ENCODE measurements at places on chromosomes 4 and X.

DNA sequence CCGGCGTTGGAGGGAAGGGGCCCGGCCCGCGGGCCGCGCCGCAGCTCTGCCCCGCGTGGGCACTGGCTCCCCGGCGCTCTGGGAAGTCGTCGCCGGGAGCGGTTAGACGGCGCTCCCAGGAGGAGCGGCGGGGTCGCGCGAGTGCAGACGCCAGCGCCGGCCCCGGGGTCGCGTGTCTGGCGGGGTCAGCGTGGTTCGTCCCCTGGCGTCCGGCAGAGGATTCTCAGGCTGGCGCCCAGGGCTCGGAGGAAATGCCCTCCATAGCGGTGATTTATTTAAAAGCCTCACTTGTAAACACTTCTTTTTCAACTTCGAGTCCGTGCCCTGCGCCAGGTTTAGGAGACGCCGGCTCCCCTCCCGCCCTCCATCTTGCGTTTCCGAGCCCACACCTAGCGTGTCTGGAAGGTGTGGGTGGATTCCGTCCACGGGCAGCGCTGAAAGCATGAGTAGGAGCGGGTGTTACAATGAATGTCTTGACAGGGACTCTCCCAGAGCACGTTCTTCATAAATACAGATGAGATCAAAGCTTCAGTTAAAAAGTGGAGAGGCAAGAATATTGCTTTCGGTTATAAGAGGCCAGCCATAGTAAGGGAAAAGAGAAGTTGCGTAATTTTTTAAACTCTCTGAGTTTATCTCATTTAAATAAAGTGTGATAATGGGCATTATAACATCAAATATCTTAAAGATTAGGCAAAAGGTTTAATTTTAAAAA is 692 bp downstream of the FAM241A start:
- peak; percentile 80 for DNase-seq

- DNase-seq = no peak
These were observed 88.5 kb upstream of the NOCT start for GRCh38 chr4:138927072-138927471.

DNA sequence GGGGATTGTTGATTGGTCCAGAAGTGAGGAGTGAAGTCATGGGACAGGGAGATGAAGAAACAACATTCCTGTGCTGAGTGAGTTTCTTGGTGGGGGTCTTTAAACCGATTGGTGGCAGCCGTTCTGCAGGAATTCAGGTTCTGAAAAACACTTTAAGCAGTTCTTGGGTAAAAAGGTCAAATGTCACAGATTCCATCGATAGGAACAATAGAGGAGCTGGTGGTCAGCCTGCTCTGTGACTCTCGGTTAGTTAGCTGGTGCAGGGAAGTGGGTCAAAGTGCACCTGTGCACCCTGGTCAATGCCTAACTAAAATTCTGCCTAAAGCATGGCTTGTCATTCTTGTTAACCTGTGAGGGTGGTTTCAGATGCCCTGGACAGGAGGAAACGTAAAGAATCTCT is 34.6 kb upstream of the MGST2 start:
- no peak for DNase-seq

DNA sequence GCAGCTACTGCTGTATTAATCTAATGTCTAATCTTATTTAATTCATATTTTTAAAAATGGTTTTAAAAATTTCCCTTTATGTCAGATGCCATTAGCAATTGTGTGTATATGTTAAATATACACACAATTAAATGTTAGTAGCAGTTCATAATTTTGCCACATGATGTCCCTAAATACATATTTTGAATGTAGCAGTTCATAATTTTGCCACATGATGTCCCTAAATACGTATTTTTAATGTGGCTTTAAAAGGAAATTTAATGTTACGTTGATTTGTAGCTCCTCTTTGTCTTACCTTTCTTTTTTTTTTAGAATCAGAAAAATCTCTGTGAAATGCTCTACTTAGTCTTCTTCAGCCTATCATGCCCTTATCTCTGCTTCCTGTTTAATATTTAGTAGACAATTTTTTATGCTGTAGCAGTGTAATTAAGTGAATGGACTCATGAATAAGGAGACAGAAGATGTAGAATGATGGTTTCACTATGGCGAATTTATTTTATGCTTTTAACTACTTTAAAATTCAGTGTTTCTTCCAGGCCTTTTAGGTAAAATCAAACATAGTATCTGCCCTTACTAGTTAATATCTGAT is 26.1 kb downstream of the RBM46 start:
- peak; percentile 67 for DNase-seq

DNA sequence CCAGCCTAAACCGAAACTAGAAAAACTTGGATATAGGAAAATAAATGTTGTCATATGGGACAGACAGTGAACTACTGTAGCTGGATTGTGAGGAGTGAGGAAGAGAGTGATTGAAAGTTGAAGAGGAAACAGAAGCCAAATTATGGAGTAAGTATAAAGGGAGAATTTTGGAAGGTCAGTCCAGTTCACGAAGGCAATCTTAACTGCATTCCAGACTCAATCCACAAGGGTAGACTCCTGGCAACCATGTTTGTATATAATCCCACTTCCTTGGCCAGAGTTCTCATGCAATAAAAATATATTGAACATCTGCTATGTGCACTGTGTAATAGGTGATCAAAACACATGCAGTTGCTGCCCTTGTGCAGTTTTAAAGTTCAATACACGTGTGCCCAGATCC is 58.6 kb upstream of the CAMK2D start:
- DNase-seq = no peak

DNA sequence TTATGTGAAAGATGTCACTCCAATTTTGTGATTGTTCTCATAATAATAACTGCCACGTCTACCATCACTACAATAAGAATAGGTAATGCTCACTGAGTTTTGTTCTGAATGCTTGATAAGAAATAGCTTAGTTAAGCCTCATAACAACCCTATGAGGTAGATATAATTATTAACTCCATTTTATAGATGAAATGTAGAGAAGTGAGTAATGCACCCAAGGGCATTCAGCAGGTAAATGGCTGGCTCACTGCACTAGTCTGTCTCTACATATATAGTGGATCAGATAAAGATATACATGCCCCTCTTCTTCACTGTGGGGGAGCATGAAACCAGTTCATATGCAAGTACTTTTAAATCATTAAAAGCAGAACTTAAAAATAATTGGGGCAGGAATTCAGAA is 65.8 kb upstream of the SLC4A4 start:
- DNase-seq = no peak

DNA sequence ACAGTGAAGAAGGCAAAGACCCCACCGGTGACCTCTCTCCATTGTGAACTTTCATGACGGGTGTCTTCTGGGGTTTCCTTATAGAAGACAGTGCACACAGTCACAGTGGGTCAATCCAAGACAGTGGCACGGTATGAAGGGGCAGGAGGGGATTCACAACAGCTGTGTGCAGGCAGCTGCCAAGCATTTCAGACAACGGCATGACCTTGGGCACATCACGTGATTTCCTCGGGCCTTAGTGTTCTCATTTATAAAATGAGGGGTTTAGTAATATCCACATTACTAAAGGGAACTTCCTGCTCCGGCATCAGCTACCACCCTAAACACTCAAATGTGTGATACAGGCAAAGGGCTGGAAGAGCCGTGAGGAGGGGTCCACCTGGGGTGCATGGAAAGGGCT is 42.9 kb downstream of the RBM47 start:
- DNase-seq = peak; percentile 95

GRCh38 chrX:36867143-36867542 is 141.0 kb upstream of the FAM47C start:
- DNase-seq = peak; percentile 30

DNA sequence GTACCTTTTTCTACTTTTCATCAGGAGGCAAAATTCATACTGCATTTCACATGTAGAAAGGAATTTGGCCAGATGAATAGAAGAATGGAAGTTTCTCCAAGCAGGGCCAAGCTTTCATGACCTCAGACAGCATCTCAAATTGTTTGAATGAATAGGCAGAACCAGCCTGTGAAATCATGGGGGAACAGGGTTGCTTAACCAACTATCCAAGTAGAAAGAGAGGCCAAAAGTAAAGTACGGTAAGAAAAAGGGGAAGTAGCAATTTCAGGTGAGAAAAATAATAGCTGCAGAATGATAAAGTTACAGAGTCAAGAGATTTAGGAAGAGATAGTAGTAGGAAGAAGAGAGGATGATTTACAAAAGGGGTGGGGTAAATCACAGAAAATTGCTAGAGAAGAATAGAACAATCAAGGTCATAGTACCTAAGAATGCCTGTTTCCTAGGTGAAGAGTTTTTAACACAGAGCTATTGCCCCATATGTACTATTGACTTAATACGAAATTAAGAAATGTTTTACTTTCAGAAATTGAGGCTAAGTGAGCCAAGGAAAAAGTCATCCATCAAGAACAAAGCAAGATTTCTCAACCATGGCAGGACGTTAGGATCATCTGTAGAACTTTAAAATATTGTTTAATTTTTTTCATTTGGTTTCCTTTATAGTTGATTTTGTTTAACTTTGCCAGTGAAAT is 177.1 kb upstream of the TET2 start:
- no peak for DNase-seq

GRCh38 chr4:100945789-100946188 is 401.5 kb downstream of the PPP3CA start:
- no peak for DNase-seq

GRCh38 chr4:3291969-3292570 is 751 bp upstream of the RGS12 start:
- DNase-seq = peak; percentile 68

- DNase-seq = no peak
These were observed 10.0 kb upstream of the APELA start for GRCh38 chr4:164866817-164867490.

DNA sequence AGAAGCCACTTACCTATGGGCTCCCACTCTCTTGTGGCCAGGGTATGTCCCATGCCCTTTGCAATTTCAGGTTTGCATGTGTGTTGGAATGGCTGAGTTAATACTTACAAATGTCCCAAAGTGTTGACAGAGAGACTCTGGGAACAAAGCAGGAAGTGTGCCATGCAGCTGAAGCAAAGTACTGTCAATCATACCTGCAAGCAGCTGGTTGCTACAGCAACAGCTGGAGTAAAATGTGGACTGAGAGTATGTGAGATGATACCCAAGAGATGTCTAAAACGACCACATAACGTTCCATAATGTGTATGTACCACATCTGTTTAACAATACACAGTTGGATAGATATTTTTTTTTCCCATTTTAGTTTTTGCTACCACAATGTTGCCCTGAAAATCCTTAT is 82.8 kb upstream of the CAMK2D start:
- no peak for DNase-seq

DNA sequence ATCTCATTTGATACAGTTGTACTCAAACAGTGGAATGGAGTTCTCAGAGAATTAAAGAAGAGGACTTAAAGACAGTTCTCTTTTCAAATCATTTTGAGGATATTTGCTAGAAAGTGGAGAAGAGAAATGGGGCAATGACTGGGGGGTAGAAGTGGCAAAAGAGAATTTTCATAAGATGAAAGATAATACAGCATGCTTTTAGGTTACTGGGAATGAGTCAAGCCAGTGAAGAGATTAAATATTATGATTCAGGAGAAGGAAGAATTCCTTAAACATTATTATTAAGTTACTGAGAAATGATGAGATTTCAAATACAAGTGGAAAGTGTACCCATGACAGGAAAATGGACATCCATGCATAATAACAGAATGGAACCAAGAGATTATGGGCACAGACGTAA is 219.0 kb upstream of the DKK2 start:
- DNase-seq = no peak

DNA sequence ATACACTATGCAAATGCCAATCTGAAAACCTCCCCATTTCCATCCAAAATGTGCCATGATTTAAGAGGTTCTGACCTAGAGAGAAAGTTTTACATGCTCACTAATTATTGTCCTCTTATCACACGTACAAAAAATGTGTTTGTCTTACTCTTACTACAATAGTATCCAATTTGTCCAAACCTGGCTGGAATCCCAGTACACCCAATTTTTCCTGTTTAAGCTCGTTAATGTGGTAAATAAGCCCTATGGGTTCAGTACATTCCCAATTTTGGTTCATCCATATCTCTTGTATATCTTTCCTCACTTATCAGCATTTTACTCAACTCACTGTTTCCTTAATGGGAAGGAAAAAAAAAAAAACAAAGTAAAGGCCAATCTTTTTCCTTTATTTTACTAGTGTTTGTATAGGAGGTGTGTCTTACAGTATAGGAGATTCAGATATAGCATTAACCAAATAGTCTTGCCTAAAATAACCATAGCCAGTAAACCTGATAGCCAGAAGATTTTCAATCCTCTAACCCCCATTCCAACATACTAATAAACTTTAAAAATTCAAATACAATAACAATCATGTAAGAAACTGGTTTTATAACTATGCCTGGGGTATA is 109.8 kb downstream of the PARM1 start:
- no peak for DNase-seq

DNA sequence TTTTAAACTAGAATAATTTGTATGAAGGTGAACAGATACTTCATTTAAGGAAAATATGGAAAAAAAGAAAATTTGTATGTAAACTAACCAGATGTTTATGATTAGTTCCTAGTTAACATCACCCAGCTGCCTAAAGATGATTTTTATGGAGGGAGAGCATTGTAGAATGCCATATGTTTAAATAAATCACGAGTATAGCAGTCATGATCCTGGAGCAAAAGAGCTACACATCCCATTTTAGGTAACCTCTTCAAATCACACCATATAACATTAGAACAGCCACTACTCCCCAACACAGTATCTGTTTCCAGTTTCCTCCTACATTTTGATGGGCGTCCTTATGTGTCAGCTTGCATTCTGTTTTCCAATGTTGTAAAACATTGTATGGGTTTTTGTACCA is 571.9 kb upstream of the FAM241A start:
- DNase-seq = no peak

DNA sequence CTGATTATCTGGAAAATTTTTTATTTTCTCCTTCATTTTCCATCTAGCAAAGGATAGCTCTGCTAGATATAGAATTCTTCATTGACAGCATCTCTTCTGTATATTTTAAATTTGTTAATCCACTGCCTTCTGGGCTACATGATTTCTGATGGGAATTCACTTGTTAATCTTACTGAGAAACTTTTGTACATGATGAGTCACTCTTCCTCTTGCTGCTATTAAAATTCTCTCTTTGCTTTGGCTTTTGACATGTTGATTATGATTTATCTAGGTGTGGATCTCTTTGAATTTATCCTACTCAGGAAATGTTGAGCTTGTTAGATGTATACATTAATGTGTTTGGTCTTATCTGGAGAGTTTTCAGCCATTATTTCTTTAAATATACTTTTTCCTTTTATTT is 27.5 kb downstream of the OR13H1 start:
- DNase-seq = no peak

- peak; percentile 20 for DNase-seq
These were observed 2.4 kb downstream of the MID1 start for GRCh38 chrX:10617999-10618351.

DNA sequence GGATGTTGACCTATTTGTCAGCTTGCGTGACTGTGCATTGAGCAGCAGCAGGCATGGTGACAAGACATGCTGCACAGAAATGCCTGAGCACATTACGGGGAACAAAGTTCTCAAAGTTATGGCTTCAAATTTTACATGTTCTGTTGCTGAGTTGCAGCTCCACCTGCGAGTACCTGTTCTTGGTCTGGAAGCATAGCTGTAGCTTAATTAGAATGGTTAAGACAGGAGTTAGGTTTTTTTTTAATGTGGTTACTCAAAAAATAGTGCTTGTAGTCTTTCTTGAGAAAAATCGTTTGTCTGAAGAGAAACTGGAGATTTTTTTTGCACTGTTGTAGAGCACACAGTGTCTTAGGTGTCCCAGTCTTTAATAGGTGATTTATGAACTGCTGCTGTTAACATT is 38.8 kb upstream of the GNPDA2 start:
- DNase-seq = no peak

- DNase-seq = no peak
These were observed 75.7 kb upstream of the DCLK2 start for GRCh38 chr4:150002561-150002960.
